ENCODE measurements at places on chromosomes 3 and 15. TPM values are rescaled to one million over a fixed set of nuclear protein-coding genes. Genes with fewer than 3 reads are reported as not detected.

The GOLGA6L7 gene
- total RNA-seq = not detected

The SCAMP5 gene
- 8.6 TPM for total RNA-seq

The CPOX gene
- total RNA-seq = 58.6 TPM

The ACOX2 gene
- 25.9 TPM for total RNA-seq

The PLSCR2 gene
- total RNA-seq = not detected

The CCR9 gene
- total RNA-seq = not detected

The POTEB2 gene
- total RNA-seq = not detected

The WDR49 gene
- total RNA-seq = not detected

The KIF7 gene
- 11.9 TPM for total RNA-seq

The GOLGA8G gene
- total RNA-seq = 0.34 TPM

The CLRN1 gene
- not detected for total RNA-seq

The AMOTL2 gene
- total RNA-seq = 230 TPM

The FBXL22 gene
- 0.34 TPM for total RNA-seq

The GOLGA6A gene
- total RNA-seq = not detected

The CSPG5 gene
- 1.5 TPM for total RNA-seq

The INTS14 gene
- total RNA-seq = 66.7 TPM

The RGMA gene
- 1.8 TPM for total RNA-seq

The DET1 gene
- 8.0 TPM for total RNA-seq

The EXD1 gene
- not detected for total RNA-seq

The IQCB1 gene
- total RNA-seq = 33.5 TPM

The SNX22 gene
- 1.9 TPM for total RNA-seq

All from A375 (cell line).